ENCODE measurements at places on chromosomes 2 and 18.

DNA sequence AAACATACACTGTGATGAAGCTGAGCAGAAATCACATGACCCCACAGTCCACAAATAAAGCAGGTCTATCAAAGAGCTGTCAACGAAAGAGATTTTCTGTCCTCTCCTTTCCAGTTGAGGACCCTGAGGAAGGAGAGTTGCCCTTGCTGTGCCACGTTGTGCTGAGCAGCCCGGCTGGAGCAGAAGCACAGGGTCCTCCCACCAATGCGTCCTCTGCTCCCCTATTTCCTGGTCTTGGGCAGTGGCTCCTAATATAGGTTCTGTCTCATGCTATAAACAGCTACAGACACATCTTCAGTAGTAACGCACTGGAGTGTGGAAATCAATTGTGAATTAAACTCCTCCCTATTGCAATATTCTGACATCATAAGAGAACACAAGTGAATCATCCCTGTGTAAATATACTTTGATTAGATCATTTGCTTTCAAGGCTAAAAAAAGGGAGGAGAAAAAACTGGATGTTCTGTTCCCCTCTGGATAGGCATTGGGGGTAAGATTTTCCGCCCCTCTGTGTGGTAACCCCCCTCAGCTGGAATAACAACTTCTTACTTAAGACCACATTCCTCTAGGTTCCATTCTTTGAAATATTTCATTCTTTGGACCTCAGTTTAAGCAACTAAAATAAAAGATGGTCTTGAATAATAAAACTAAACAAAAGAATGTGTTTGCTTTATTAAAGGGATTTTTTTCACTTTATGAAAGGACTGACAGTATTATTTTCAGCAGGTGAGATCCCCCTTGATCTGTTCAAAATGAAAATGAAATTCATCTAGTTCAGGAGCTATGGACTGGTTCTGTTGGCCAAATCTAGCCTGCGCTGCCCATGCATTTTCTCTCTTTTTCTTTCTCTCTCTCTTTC lies 8.3 kb upstream of the RHOB start:
- DNase-seq = no peak

DNA sequence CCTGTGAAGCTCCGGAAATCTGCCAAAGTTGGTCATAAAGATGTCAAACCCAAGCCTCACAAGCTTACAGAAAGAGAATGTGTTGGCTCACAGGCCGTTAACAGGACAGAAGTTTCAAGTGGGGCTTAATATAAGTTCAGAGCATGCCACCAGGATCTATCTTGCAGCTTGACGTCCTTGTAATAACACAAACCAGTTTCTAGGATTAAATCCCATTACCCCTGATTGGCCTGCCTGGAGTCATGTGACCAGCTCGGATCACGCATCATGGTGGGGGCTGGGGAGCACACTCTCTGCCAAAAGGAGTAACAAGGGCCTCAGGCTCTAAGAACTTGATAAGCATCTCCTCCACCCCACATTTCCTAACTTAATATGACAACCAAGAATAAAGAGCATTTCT lies 38.9 kb upstream of the SCG2 start:
- no peak for DNase-seq

- no peak for DNase-seq
Observed at GRCh38 chr2:48205137-48205798, 299.0 kb upstream of the FBXO11 start.

GRCh38 chr2:101827246-101827645 lies 129.7 kb downstream of the MAP4K4 start:
- DNase-seq = no peak

GRCh38 chr18:46711444-46711863 lies 45.4 kb downstream of the ST8SIA5 start:
- DNase-seq = no peak

GRCh38 chr2:233263045-233263570 lies 11.6 kb downstream of the ATG16L1 start:
- DNase-seq = no peak

GRCh38 chr2:148527488-148528340 lies 116.8 kb upstream of the EPC2 start:
- no peak for DNase-seq

GRCh38 chr18:56166914-56167313 lies 471.5 kb downstream of the TXNL1 start:
- no peak for DNase-seq

DNA sequence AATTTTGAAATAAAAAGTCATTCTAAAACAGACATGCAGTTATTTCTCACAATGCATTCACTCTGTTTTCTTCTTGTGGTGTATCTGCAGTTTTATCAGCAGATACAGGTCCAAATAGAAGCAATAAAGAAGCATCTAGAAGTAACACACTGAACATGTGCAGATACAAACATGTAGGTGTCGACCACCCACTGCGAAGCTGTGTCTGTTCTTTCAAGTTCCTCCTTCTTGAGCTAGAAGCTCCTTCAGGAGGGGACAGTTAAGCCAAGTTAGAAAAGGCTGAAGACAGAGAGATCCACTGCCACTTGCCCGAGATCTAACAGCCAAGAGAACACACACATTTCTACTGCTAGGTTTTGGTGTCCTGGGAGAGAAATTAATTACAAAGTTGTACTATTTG lies 30.1 kb downstream of the WDFY1 start:
- DNase-seq = no peak

DNA sequence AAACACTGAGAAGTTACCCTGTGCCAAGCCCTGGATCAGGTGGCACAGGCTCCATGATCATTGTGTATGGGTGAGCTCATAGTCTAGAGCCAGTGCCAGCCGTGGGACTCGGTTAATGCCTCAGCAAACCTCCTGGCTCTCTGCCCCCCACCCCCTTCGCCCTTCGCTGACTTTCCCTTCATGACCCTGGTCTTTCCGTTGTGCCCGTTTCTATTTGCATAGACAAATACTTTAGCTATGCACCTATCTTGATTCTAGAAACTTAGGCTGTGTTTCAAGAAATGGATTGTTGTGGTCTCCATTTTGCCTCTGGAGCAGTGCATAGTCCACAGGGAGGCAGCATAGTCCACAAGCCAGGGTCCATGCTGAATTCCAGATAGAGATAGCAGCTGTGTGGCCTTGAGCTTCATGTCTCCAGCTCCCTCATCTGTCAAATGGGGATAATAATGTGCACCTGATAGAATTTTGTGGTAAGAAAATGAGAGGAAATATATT lies 44.8 kb upstream of the KDM3A start:
- DNase-seq = no peak

- DNase-seq = no peak
Observed at GRCh38 chr2:209496586-209496982, 72.7 kb downstream of the MAP2 start.

- no peak for DNase-seq
Observed at GRCh38 chr2:79882548-79882947, 369.7 kb downstream of the CTNNA2 start.

GRCh38 chr2:73075477-73076373 lies 4.2 kb upstream of the SFXN5 start:
- no peak for DNase-seq

GRCh38 chr2:115520727-115521126 lies 1078.3 kb downstream of the DPP10 start:
- DNase-seq = no peak

- DNase-seq = no peak
Observed at GRCh38 chr2:195543902-195544894, 112.8 kb upstream of the SLC39A10 start.

- DNase-seq = no peak
Observed at GRCh38 chr2:165897726-165898125, 55.9 kb downstream of the TTC21B start.

GRCh38 chr2:6186332-6187151 lies 494.4 kb downstream of the SOX11 start:
- no peak for DNase-seq

- DNase-seq = no peak
Observed at GRCh38 chr2:188928643-188929042, 45.5 kb upstream of the COL3A1 start.

GRCh38 chr2:153875801-153876466 lies 4.2 kb downstream of the GALNT13 start:
- DNase-seq = no peak

DNA sequence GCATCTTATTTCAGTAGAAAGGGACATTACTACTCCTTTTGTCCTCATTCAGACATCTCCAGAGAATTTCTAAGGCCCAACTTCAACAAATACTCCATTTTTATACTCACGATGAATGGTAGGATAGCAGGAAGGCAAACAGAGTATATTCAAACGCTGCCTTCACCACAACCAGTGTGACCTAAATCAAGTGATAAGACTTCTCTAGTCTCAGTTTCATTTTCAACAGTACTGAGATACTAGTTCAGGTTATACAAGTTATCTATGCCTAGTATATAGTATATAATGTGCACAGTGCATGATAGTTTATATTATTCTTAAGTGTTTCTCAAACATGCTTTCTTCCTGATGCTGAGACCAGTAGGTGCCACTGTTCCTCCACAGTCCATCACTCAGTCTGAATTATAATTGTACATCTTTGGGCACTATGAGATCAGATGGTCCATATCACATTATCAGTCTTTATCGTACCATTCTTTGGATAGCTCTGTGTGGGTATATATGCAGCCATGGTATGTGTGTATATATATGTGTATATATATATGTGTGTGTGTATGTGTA lies 66.3 kb upstream of the RPE start:
- DNase-seq = no peak

DNA sequence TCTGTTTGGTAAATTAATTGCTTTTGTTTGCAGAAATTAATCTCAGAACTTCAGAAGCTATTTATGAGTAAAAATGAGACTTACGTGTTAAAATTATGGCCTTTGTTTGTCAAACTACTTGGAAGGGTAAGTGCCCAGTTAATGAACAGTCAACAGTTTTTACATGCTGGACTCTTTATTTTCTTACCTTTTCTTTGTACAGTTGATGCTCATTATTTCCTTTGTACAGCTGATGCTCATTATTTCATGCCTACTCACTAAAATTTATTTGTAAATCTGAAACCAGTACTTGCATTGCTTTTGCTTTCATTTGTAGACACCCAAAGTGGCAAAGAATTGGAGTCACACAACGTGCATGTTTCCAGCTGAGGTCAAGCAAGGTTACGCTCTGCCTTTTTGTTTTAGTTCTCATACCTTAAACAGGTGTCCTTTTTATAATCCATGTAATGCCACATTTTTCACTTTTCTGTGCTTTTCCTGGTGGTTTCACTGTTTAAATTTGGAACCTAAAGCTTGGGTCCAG lies 13.3 kb downstream of the RIF1 start:
- no peak for DNase-seq

DNA sequence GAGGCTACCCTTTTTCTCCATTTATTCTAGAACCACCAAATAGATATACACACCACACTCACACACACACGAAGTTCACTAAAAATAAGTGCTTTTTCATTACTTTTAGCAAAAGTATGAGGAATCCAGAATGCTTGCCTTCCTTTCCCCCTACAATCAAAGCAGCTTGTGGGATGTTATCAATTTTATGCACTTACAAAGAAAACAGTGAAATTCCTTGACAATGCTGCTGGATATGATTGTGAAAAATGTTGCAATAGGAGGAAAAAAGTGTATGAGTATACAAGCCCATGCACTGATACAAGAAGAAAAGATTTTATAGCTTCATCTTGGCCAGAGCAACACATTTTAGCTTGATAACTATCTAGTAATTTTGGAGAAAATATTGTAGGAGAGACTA lies 269.2 kb downstream of the XIRP2 start:
- no peak for DNase-seq

GRCh38 chr2:53087874-53088461 lies 679.6 kb upstream of the CHAC2 start:
- no peak for DNase-seq

DNA sequence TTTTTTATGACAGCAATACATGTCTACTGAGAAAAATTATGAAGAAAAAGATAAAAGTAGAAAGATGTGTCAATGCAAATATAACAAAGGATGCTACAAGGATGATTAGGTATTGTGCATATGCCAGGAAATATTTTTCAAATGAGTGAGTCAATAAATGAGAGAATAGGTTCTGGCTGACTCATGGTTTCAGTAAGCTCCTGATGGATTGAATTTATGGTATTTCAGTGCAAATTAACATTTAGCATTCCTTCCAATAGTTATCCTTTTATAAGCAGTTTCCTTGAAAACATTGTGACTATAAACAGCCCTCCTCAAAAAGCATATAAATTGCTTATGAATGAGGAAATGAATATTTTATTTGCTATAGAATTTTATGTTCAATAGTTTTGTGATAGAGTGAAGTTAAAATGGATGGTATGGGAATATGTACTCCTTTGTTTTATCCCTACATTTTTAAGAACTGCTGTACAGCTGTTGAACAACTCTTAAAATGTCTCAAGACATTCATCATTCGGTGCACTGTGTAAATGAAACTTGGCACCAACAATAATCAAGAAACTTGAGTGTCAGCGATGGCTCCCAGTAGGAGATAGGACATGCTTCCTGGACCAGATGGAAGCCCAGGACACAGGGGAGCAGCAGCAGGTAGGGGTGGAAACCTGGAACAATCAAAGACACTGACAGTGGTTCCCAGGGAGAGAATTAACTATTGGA lies 144.7 kb downstream of the PMAIP1 start:
- no peak for DNase-seq

DNA sequence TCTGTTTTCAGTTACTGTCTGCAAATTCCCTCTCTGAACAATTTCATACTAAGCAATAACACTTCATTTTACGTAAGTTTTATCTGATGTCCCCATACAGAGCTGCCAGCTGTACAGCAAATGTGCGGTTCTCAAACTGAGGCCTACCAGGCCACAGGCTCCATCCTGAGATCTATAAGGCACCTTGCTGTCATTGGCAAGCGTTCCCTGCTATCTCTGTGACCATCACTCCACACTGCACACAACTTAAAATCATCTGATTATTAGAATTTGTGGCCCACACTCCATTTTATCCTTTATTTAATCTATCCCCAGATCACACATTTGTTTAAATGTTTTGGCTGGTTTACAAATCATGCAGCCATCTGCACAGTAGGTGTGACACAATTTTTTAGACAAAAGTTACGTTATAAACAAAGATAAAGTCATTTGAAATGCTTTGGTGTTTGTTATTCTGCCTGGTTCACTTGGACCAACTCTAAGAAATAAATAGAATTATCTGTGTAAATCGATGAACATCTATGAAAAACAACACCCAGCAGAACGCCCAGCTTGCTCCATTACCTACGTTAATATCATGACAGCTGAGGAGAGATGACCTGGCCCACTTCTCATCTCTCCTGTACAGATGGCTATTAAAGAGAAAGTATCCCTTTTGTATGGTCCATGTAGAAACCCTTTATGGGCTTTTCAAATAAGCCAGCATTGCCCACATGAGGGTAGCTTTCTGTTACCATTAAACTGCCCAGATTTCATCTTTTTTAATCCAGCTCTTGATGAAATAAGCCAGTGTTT lies 162.4 kb downstream of the ZNF521 start:
- DNase-seq = no peak

Measured in stimulated activated naive CD8-positive, alpha-beta T cell treated with anti-CD3 and anti-CD28 coated beads, Interleukin-15, Interleukin-2, amounts not matched to agents 100 U/mL and 50 U/mL, for 24 hours (primary cell).